ENCODE measurements at places on chromosomes 7 and 10.

DNA sequence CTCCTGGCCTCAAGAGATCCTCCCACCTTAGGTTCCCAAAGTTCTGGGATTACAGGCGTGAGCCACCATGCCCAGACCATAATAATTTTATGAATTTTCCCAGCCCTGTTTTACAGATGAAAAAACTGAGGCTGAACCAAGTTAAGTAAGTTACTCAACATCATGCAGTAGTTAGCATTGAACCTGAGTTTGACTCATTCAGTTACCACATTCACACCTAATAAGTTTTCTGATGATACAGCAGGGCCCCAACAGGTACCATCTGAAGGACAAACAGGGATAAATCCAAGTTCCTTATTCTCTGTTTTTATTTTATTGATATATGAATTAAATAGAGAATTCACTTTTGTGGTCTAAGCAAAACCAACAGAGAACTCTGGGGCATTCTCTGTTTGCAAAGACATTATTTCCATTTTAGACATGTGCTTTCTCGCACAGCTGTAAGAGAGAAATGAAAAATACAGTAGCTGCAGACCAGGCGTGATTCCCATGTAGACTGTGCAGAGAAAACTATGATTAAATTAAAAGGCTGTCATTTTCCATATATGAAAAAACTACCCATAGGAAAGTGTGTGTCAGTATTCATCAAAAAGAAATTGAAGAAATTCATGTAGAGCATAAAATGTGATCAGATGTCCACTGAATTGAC, 26.6 kb downstream of the APBB1IP start:
- DNase-seq: no peak

- no peak for DNase-seq
These were observed 25.9 kb upstream of the BICC1 start for GRCh38 chr10:58486821-58487220.

GRCh38 chr7:23332910-23333612, 33.9 kb downstream of the MALSU1 start:
- no peak for DNase-seq

DNA sequence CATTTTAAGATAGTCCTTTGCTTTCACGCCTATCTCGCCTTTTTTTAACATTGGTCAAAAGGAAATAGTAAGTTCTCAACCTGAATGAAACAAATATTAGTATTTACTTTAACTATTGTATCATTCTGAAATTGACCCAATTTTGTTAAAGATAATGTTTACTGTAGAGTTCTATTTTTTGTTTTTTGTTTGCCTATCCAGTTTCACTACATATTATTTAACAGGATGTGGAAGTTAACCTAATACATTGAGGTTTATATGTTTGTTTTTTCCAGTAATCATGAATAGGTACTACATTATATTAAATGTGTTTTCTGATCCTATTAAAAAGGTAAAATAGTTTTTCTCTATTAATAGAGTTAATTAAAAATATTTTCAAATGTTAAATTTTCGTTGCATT, 26.5 kb downstream of the ACSM6 start:
- DNase-seq: no peak

DNA sequence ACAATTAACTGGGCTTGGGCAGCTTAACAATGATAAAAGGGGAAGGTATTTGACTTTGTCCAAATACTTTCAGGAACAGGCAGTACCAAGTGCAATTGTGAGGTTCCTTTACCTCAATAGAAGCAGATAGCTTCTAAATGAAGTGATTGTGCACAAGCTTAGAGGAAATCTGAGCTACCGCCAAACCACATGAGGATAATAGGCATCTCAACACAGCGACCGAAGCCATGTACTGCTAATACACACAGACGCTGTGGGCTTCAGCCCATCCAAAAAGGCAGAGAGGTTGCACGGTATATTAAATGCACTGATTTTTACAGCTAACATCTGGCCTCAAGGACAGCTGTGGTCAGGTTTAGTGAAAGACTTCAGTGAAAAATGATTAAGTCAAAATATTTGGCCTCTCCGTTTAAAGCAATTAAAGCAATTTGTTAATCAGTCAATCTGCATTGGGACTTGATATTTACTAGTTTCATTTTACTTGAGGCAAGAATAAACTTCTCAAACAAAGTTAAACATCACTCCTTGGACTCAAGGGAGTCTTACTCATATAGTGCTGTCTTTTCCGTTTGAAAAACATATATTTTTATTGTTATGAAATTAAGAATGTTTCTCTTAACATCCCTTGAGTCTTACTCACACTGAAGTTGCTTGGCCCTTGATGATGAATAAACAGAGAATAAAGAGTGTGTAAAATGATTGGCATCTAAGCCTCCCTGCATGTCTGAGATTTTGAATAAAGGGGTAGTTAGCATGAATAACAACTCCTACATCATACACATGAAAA, 306.3 kb downstream of the C7orf25 start:
- no peak for DNase-seq

DNA sequence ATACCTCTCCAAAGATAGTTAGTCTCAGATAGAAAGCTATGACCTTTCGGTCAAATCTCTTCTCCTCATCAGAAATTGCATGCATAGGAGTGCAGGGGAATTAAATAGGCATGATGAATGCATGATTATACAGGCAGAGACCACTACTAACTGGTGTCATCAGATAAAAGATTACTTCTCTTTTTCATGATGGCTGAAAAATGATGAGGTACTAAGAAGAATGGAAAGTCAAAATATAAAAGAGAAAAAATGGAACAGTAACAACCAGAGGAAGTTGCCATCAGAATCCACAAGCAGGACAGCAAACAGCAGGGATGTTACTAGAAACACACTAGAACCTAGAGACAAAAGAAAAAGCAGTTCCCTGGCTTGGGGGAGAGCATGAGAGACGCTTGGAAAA, 31.6 kb downstream of the CTTNBP2 start:
- DNase-seq: no peak

DNA sequence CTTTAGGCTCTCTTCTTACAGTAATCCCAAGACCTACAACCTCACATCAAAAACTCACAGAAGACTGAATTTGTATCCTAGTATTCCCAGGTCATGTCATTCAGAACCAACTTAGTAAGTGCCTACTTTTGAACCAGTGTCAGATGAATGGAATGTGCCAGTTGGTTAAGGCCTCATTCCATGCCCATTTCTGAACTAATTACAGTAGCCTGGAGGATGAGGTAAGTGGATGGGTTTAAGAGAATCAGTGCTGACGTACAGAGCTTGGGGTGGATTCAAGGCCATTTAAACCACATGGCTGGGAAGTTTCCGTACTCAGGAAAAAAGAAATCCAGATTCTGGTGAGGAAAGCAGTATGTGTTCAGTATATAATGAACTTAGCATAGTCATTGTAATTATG, 21.9 kb upstream of the FOXP2 start:
- DNase-seq: no peak

- DNase-seq: no peak
These were observed 1155.1 kb upstream of the SORCS1 start for GRCh38 chr10:108319434-108320222.

DNA sequence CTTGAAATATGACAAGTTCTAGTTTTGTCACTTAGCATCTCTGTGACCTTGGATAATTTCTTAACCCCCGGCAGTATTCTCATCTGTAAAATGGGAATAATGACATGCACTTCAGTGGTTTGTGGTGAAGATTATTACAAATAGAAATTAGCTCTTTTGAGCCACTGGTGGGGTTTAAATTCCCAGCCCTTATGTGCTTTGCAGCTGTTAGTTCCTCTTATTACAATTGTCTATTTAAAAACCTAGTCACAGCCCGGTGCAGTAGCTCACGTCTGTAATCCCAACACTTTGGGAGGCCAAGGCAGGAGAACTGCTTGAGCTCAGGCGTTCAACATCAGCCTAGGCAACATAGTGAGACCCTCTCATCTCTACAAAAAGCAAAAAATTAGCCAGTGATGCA, 30.1 kb downstream of the CAV1 start:
- DNase-seq: no peak

DNA sequence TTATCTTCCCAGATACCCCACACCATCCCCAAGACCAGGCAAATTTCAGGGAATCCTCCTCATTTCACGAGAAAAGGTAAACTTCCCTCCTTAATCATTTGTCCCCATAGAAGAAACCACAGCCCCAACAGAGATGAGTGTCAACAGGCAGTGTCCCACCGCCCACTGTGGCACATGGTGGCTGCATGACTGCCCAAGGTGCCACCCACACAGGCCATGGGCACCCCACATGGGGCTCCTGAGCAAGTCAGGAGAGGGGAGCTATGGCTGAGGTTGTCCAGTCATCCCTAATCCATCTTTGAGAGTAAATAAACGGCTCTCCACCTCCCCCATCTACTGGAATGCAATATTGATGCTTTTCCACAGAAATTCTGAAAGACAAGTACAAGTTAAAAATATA, 44.1 kb downstream of the ANTXRL start:
- DNase-seq: no peak

- no peak for DNase-seq
These were observed 6.3 kb upstream of the IL2RA start for GRCh38 chr10:6068422-6068821.

- no peak for DNase-seq
These were observed 312.7 kb downstream of the ADARB2 start for GRCh38 chr10:1424648-1425047.

GRCh38 chr7:116436305-116436826, 63.2 kb upstream of the CAV2 start:
- no peak for DNase-seq

DNA sequence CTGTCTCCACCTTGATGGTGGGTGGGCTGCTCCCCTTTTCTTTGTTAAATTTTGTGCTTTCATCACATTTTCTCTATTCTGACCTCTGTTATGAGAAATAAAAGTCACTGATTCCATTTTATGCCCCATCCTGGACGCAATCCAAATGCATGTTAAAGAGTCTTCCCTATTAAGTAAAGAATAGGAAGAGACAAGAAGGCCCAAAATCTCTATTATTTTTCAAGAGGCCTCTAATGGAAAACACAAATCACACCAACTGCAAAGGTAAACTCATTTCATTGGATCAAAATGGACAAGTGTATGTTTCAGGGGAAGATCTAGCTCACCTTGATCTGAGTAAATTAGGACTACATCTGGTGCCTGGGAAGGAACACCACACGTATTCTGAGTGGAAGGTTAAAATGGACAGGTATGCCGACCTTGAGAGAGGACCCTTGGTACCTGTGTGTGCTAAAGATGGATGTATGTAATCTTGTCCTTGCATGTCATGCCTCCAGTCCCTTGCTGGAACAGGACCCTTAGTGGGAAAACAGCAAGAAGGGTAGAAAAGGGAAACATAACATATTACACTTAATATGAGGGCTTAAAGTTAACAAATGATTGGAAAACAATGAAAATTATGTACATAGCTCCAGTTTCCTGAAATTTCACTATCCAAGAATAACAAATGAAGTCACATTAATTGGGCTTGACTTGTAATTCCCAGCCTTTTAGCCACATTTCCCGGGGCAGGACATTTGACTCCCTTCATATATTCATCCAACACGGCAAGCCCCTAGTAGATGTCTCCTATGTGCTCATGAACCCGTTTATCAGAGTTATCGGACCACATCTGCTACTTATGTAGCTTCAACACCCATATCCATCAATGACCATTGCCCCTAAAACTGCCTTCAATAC, 7.6 kb downstream of the IFIT2 start:
- no peak for DNase-seq

DNA sequence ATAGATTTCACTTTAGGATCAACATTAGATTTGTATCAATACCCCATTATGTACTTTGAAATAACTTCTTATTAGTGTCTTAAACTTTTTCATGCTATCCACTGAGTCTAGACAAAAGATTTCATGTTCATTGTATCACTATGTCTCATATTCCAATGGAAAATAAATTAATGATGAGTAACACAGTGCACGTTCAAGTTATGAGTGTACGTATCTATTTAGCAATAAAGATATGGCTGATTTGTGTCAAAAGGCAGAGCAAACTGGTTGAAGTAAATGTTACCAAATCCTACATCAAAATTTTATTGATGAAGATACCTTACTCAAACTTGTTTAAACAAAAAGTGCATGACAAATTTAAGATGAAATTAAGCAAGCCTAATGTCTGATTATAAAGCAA, 102.4 kb downstream of the SEMA3E start:
- no peak for DNase-seq

DNA sequence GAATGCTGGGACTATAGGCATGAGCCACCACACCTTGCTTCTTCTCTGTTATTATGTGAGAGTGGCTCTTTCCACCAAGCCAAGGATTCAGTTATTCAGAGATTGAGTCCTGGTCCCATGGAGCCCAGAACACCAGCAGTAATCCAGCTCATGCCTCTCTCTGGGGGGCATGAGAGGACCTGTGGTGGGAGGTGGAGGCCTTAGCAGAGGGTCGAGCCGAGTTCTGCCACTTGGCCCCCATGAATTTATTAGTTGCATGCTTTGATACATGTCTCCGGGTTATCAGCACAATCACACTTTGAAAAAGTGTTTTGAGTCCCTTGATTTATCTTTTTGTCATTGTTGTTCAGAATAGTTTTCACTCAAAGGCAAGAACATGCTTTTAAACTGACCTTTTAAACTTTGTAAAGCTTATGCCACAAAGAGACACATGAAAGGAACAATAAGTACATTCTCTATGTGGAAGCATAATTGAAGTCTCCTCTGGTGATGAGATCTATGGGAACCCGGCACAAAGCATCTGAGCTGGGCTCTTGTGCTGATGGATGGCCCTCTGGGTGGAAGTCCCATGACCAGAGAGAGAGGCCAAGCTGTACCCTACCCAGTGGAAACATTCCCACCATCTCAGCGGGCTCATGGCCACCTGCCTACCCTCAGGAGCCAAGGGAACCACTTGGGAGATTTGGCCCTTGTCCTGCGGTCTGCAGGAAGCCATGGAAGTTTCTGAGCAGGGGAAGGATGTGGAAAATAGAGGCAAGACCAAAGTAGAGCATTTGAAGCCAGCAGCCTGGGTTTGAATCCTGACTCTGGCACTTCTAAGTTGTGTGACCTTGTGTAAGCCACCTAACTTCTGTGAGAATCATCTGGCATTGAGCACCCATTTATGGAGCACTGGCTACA, 53.9 kb downstream of the MINDY4 start:
- DNase-seq: no peak

DNA sequence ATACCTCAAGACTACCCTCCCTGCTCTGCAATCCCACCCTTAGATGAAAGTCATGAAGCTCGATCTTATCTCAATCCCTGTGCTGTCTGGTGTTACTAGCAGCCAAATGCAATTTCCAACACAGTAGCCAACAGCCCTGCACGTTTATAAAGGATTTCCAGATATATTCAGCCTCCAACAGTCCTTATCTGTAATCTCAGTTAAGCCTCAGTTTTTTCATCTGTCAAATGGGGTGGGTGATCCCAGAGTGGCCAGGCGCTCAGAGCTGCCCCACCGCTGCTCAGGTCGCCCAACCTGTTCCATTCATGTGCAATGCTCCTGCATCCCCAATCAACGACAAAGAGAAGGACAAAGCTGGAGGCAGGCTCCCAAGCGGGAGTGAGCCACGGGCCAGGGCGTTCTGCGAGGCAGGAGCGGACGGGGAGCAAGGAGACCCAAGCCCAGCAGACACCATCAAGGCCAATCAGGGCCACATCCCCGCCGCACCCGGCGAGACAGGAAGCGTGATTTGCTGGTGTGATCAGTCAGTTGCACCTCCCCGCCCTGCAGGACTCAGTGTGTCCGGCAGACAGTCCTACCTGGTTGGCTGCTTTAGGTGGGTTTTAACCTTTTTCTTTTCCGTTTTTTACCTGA, 19.7 kb downstream of the PDGFA start:
- no peak for DNase-seq

Data from activated T-helper 1 cell treated with anti-CD3 and anti-CD28 coated beads, Interleukin-2, amount 50 U/mL, for 16 hours (primary cell).